HAP-1 (cell line): ENCODE measurements at places on chromosomes 2 and 18.

DNA sequence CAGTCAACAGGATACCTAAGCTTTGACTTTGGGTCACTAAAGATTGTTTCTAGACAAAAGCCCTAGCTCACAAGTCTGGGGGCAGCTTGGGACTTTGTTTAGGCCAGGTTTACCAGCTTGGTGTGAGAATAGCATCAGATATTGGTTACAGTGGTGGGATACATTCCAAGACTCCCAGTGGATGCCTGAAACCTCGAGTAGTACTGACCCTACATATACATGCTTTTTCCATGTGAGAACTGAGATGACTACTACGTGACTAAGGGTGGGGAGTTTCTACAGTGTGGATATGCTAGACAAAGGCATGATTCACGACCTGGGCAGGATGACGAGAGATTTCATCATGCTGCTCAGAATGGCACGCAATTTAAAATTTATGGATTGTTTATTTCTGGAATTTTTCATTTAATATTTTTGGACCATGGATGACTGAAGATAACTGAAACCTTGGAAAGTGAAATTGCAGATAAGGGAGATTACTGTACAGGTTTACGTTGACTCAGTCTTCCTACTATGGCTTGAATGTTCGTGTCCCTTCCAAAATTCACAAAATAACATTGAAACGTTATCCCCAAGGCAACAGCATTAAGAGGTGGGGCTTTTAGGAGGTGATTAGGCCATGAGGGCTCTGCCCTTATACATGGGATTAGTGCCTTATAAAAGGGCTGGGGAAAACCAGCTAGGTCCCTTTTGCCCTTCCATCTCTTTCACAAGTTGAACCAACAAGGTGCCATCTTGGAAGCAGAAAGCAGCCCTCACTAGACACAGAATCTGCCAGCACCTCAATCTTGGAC lies 50.2 kb upstream of the CTAGE1 start:
- no peak for DNase-seq

GRCh38 chr2:75589391-75590105 lies 28.8 kb upstream of the EVA1A start:
- no peak for DNase-seq

GRCh38 chr2:20125616-20126015 lies 74.2 kb upstream of the LAPTM4A start:
- no peak for DNase-seq

DNA sequence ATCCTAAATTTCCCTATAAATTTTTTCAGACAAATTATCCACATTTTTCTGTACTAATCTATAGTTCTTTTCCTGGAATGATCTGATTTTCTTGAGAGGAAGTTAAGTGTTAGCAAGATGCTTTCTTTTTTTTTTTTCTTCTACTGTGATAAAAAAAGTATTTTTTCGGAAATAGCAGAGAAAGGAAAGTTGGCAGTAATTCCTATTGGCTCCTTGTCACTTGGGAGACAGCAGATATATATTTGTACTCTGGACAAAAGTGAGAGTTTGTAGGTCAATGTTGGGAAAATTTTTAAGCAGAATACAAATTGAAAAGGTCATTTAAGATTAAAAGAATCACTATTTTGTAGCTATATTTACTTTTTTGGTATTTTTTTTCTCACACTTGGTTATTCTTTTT lies 635.7 kb upstream of the NRXN1 start:
- DNase-seq, result no peak

DNA sequence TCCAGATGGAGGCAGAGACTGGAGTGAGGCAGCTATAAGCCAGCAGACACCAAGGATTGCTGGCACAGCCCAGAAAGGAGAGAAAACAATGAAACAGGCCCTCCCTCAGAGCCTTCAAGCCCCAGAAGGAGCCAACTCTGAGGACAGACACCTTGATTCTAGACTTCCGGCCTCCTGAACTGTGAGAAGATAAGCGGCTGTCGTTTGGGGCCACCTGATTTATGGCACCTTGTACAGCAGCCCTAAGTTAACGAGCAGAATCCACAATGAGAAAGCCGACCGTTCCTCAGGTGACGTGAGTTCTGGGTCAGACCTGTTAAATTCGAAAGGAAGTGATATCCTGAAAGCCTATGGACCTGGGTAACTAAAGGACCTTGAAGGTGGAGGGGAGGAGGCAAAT lies 7.3 kb upstream of the CNDP2 start:
- DNase-seq, result no peak

DNA sequence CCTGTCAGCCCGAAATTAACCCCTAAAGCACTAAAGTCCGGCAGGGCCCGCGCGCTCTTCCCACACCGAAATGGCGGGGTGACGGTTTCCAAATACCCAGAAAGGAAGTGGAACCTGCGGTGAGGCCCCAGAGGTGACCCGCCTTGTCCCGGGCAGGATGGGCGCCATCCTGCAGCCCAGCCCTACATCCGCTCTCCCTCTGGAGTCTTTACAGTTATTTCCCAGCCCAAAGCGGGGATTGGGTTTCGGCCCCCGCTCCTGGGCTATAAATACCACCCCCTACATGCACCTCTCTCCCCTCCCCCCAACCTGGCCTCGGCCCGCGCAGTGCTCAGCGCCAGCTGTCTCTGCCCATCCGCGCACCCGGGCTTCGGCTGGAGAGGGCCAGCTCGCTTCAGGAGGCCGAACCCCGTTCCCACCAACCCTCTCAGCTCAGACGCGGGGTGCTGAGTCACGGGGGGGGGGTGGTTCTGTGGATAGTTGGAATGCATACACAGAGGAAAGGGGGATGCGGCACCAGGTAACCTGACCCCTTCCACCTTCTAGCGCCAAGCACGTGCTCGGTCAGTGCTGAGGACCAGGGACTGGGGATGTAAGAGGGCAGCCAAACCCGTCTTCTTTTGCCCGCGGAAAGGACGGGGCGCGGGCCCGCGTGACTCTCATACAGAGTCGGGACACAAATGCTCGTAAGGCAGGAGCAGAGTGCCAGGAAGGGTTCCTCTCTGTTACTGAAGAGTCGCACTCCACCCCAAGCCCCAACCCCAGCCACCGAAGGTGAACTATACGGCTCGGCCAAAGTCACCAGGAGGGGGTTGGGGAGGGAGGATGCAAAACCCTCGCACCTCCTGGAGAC lies at the start of gene TUBA4B:
Gene TUBA4B (plus strand): TSS at position 344 of the 853 bp plus-strand sequence. CDS start 165 bp downstream, at position 509.
- DNase-seq, result no peak

DNA sequence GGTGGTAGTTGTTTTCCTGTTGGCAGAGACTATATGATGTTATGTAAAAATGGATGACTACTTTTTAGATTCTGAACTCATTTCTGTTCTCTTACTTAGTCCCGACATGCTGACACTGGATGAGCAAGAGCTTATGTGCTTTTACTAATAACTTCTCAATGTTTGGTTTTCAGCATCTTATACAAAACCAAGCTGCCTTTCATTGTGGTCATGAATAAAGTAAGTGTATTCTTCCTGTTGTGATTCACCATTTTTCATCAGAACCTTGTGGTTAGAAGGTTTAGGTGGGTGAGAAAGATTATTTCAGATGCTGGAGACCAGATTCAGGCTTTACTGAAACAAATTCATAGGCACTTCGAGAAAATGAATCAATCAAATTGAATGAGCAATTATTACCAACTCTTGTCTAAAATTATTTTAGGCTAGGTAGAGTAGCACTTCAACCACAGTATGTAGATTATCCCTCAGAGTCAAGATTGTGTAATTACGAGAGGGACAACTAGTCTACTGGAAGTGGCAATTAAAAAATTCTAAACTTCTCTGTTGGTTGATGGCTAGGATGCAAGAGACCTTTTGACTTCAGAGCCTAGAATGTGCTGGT lies 9.3 kb downstream of the GPN1 start:
- DNase-seq, result no peak

DNA sequence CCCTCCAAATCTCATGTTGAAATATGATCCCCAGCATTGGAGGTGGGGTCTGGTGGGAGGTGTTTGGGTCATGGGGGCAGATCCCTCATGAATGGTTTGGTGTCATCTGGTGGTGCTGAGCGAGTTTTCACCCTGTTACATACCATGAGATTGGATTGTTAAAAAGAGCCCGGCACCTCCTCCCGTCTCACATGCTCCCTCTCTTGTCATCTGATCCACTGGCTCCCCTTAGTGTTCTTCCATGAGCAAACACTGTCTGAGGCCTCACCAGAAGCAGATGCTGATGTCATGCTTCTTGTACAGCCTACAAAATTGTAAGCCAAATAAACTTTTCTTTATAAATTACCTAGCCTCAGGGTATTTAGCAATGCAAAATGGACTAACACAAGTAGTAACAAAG lies 405.0 kb upstream of the SLC39A10 start:
- no peak for DNase-seq

DNA sequence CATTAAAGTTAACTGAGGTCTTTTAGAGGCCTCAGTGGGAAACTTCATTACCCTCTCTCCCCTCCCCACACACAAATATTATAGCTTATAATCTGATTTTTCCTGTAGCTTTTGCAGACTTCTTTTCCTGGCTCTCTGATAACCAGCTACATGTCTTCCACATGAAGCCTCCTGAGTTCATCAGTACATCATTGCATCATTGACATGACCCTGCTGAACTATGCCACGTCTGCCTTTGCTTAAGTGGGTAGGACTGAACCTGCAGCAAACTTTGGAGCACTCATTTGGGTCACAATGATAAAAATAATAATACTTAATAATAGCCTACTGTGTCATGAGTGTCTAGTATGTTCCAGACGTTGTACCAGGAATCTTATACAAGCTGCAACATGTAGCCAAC lies 7.0 kb downstream of the CRYGA start:
- DNase-seq, result no peak

DNA sequence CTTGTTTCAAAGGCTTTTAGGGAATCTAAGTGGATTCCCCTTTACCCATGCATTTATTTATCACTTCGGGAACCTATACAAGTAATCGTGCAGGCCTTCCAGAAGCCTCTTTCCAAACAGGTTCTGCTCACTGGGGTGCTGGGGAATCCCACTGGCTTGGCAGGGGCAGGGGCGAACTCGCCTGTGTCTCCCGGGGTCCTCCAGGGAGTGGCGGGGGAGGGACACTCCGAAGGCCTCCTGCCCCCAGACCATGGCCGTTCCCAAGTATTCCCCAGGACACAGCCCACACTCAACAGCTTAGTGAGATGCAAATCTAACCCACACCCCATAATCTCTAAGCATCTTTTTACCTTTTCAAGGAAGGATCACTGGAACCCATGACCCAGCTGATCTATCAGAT lies 6.5 kb downstream of the DNMT3A start:
- no peak for DNase-seq

DNA sequence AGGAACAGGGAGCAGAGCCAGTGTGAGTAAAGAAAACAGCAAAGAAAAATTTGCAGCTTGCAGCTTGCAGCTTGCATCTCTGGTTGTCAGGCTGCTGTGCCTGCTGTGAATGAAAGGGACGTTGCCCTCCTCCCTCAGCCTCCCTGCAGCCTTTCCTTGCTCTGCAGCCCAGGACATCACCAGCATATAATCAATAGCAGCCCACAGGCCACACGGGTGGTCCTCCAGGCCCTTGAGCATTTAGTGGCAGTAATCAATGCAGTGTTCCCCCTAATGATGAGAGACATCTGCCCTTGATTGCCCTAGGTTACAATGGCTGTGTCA lies 122.2 kb upstream of the TACR1 start:
- no peak for DNase-seq

DNA sequence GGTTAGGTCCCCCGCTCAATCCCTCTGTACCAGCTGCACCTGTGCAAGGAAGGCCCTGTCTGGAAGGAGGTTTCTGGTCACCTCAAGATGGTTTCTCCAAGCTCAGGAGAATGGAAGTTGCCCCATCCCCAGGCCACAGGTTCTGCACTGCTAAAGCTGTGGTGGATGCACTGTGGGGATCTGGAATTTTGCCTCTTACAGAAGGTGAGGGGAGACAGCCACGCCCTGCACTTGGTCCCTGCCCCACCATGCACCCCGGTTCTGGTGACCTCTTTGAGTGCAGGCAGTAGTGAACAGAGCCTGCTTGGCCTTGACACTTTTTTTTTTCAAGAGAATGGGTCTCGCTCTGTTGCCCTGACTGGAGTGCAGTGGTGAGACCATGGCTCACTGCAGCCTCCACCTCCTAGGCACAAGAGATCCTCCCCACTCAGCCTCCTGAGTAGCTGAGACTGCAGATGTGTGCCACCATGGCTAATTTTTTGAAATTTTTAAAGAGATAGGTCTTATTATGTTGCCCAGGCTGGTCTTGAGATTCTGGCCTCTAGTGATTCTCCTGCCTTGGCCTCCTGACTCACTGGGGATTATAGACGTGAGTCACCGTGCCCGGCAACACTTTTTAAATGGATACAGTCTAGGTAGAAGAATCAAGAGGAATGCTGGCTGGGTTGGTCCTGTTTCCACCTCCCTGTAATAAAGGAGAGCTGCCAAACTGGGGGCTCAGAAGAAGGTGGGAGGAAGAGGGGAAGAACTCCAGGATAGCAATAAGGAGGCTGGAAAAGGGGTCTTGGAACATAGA lies 5.8 kb upstream of the NT5DC4 start:
- DNase-seq, result no peak

DNA sequence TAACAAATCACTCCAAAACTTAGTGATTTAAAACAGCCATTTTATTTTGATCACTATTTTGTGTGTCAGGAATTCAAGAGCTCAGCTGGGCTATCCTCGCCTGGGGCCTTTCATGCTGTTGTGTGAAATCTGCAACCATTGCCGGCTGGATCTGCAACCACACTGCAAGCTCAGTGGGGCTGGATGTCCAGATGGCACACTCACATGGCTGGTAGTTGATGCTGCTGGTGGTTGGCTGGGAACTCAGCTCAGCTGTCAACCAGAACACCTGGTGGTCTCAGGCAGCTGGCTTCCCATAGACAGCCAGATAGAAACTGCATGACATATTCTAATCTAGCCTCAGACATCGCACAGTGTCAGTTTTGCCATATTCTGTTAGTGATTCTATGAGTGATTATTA lies 30.6 kb upstream of the AP1S3 start:
- no peak for DNase-seq

DNA sequence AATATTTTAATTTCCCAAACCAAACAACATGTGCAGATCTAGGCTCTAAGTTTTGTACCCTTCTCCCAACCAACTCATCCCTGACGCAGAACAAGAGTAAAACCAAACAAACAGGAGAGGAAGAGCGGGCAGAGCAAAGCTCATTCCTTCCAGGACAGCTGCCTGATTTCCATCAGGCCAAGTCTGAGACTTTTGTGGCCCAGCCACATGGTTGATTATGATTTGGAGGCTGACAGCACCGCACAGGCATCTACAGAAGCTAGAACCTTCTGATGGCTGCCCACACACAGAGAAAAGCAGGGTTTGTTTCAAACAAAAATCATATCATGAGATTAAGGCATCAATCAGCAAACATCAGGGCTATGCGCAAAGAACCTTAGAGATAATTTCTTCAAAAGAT lies 262.6 kb downstream of the TNS1 start:
- DNase-seq, result no peak
